ENCODE measurements at places on chromosomes 16 and 17. TPM values are rescaled to one million over a fixed set of nuclear protein-coding genes. Genes with fewer than 3 reads are reported as not detected.

HOXB6 gene
- 24.9 TPM for total RNA-seq

KSR1 gene
- 6.0 TPM for total RNA-seq

HCRT gene
- total RNA-seq, result not detected

EMP2 gene
- total RNA-seq, result 56.7 TPM

MT1A gene
- 2.4 TPM for total RNA-seq

C16orf96 gene
- total RNA-seq, result not detected

KRTAP1-5 gene
- total RNA-seq, result 6.0 TPM

PHF12 gene
- total RNA-seq, result 29.0 TPM

AOC3 gene
- 0.17 TPM for total RNA-seq

CCL1 gene
- total RNA-seq, result not detected

EDC4 gene
- 59.2 TPM for total RNA-seq

CA10 gene
- total RNA-seq, result not detected

TBC1D3K gene
- not detected for total RNA-seq

FBXW10B gene
- total RNA-seq, result 0.83 TPM

C1QTNF8 gene
- total RNA-seq, result not detected

HBA1 gene
- not detected for total RNA-seq

TEKT1 gene
- not detected for total RNA-seq

PPL gene
- 0.13 TPM for total RNA-seq

PRSS33 gene
- not detected for total RNA-seq

CES1 gene
- total RNA-seq, result not detected

PTX4 gene
- total RNA-seq, result not detected

LITAF gene
- 0.96 TPM for total RNA-seq

TRPV2 gene
- 54.8 TPM for total RNA-seq

ZFHX3 gene
- 5.1 TPM for total RNA-seq

RNF157 gene
- 2.8 TPM for total RNA-seq

NLRC3 gene
- not detected for total RNA-seq

PIRT gene
- not detected for total RNA-seq

ABHD15 gene
- 8.4 TPM for total RNA-seq

SAMD14 gene
- 1.6 TPM for total RNA-seq

NPIPB6 gene
- not detected for total RNA-seq

Data from LHCN-M2 (cell line).